ENCODE measurements at places on chromosomes 13 and 19.

- DNase-seq, result no peak
These were observed 7.0 kb upstream of the MAMSTR start for GRCh38 chr19:48726556-48726955.

GRCh38 chr13:72004784-72005374 lies 137.9 kb upstream of the DACH1 start:
- DNase-seq, result peak; percentile 91

DNA sequence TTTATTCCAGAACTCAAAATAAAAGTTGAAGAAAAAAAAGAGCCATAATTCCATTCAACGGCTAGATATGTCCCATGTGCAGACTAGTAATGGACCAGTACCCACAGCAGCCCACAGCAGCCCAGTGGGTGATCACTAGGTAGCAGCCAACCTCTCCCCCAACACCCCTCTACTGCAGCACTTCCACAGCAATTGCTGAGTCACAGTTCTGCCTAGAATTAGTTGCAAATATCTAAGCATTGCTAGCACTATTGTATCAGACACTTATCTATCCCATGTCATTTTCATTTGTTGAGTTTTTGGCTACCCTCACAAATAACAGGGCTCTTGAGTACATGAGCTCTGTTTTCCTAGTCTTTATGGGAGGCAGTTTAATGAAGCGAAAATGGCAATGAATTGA lies 258.7 kb downstream of the RAP2A start:
- no peak for DNase-seq

GRCh38 chr13:92436924-92437323 lies 789.7 kb upstream of the GPC6 start:
- no peak for DNase-seq

DNA sequence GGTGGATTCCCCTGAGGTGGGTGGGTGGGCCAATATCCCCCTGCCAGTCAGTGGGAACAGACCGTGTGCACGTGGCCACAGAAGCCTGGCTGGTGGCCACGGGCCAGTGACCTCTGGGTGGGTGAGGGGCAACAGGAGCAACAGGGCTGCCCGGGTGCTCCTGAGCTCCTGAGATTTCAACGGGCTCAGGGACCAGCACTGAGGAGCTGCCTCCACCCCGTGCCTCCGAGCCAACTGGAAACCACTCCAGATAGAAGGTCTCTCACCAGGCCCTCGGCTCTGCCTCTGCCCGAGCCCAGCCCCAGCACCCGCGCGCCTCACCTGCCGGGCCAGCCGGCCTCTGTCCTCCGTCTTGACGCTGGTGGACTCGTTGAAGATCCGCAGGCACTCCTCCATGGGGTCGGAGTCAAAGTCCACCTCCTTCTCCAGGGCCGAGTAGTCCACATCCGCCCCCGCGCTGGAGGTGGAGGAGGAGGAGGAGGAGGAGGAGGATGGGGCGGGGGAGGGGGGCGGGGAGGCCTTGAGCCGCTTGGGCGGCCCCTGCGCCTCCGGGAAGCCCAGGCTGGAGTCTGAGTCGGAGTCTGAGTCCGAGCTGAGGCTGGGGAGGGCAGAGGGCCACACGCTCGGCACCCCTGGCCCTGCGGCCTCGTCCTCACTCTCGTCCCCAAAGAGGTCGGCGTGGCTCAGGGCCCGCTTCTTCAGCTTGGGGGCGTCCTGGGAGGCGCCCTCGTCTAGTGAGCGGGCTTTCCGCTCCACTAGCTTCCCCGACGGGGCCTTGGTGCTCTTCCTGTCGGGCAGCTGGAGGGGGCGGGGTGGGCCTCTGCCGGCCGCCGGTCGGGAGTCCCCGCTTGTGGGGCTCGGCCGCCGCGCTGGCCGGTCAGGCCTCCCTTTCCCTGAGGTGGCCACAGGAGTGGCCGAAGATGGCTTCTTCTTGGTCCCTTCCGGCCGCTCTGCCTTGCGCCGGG lies 14.8 kb upstream of the ATP8B3 start:
- DNase-seq, result no peak

GRCh38 chr13:83508771-83509301 lies 373.4 kb downstream of the SLITRK1 start:
- no peak for DNase-seq

GRCh38 chr19:51571599-51571998 lies 516 bp downstream of the ZNF175 start:
- DNase-seq, result no peak

GRCh38 chr13:109408591-109409382 lies 377.6 kb downstream of the IRS2 start:
- DNase-seq, result no peak

DNA sequence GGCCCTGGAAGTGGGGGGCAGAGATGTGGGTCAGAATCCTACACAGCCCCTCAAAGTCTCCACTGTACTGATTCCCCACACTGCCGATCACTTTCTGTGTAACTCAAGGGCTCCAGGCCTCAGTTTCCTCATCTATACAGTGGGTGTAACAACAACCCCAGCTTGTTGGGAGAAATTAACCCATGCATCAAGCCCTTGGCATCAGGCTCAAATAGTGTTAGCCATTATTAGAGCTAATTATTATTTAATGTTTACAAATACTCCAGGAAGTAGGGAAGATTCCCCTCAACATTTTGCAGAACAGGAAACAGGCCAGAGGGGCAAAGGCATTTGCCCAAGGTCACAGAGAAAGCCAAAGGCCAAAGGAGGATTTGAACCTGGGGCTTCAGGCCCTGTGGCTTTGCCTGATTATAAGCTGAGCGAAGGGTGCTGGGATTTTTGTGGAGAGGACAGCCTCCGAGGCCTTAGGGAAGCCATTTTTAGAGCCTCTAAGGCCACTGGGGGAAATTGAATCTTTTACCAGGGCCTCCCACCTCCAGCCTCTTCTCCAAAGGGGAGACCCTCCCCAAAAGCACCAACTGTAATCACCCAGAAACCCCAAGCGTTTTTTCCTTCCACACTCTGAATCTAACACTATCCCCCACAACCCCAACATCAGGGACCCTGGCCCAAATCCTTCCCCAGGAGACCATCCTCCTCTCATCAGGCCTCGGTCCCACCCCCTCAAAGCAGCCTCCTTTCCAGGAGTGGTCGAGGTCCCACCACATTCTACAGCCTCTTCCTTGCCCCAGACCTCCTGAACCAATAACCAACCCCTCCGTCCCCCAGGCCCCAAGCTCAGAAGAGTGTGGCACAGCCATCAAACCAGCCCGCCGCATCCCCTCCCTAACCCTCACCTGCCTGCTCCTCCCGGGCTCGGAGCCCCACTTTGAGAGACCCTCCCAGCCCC lies 1.1 kb downstream of the FKBP8 start:
- no peak for DNase-seq

DNA sequence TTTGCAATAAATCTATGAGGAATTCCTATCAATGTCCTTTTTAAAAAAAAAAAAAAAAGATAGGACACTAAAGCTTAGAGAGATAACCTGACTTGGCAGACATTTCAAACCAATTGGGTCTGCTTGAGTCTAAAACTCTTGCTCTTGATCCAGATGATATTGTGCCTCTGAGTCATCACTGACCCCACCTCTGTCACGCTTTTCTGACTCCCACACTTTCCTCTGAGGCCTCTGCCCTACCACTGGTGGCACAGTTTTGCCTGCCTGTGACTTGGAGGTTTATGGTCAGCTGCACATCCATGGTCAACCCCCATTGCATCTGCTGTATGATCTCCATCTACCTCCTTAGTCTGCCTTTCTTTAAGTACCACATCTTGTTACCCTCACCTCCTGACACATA lies 328.7 kb downstream of the SPRY2 start:
- DNase-seq, result no peak

DNA sequence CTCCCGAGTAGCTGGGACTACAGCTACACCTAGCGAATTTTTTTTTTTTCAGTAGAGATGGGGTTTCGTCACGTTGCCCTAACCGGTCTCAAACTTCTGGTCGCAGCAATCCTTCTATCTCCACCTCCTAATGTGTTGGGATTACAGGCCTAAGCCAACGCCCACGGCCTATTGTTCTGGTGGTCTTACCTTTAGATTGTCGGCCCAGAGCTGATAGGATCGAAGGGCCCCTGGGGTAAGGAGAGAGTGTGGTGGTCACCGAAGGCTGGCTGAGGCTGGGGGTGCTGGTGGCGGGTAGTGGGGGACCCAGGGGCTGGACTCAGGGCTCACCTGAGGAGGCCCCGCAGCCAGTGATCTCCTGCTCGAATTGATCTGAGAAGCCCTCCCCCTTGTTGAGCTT lies 7.0 kb downstream of the CRB3 start:
- no peak for DNase-seq

DNA sequence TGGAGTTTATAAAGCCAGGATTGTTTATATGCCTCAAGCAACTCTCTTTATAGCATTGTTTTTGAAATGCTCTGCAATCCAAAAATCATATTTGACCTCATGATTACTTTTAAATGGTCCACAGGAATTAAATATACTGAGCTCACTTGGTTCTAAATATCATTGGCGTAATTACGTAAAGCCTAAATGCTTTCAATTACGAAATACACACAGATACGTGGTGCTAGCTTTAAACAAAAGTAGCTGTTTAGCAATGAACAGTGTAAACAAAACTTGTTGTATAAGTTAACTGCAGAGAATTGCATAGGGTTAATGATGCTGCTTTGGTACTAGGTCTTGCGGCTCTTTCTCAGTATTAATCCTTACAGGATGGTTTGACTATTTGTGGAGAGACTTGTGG lies 346.6 kb downstream of the COG6 start:
- no peak for DNase-seq

DNA sequence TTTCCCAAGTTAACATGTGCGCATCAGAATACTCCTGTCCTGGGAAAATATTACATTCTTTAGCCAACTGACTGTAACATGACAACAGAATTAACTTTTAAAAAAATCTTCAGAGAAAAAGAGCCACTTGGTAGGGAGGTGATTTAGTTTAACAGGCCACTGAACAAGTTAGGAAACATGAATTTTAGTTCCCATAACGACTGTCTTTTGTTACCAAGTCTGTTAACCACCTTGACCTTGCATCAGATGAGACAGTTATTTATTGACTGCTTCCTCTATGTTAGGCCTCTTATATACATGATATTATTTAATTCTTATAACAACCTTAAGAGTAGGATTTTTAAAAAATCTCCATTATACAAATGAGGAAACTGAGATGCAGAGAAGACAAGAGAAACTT lies 268.6 kb downstream of the NDFIP2 start:
- DNase-seq, result no peak

- no peak for DNase-seq
These were observed 68.4 kb downstream of the HSPH1 start for GRCh38 chr13:31093145-31093885.

DNA sequence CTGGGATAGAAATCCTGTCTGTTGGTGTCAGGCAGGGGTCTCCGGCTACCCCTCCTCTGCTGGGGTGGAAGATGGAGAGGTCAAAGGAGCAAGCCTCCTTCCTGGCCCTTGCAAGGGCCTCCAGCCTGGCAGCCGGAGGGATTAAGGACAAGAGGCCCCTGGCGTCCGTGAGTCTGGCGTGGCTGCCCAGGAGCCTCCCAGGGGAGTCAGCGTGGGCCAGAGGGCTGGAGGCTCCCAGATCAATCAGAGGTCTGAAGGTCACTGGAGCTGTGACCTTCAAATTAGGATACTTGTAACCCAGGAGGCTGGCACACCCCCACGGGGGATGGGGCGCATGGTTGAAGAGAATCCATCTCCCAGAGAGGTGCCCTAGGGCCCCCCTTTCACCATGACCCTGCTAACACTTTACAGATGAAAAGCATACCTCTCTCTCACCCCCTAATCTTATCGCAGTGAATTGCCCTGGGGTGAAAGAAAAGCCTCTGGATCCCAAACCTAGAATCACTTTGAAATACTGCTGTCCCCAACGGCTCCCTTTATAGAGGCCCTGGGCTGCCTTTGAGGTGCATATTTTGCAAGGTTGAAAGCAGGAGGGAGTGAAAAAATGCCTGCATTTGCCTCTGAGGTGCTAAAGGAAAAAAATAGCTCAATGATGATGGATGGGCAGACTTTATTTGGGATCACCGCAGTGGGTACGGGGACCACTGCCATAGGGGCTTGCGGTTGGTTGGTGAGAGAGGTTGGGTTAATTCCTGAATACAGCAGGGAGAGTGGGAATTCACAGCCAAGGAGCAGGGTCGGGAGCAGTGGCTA lies 44.9 kb upstream of the PEG3 start:
- DNase-seq, result no peak

GRCh38 chr13:24099490-24099889 lies 61.0 kb upstream of the SPATA13 start:
- no peak for DNase-seq

GRCh38 chr19:50422397-50423278 lies 3.9 kb downstream of the SPIB start:
- DNase-seq, result no peak

GRCh38 chr13:39034085-39034484 lies 3.8 kb downstream of the PROSER1 start:
- DNase-seq, result no peak

GRCh38 chr19:42412227-42412626 lies 15.0 kb downstream of the LIPE start:
- DNase-seq, result no peak

DNA sequence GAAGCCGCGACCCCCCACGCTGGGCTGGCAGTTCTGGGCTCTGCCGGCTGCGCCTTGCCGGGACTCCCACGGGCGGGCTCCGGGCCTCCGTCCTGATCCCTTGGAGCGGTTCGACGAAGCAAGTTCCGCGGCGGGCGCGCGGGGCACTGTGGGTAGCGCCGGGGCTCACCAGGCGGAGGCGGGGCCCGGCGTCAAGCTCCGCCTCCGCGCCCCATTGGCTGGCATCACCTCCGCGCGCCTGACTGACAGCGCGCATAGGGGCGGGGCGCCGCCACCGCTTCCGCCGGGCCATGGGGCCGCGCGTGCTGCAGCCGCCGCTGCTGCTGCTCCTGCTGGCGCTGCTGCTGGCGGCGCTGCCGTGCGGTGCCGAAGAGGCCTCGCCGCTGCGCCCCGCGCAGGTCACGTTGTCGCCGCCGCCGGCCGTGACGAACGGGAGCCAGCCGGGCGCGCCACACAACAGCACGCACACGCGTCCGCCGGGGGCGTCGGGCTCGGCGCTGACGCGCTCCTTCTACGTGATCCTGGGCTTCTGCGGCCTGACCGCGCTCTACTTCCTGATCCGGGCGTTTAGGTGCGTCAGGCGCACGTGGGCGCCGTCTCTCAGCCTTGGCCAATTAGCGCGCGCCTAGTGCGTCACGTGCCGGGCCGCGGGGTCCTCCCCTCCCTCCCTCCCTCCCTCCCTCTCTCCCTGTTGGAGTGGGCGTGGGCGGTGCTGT lies at the start of gene FAM174C:
Gene FAM174C (plus strand): TSS at position 271 of the 716 bp plus-strand sequence. CDS start 20 bp downstream, at position 291.
- peak; percentile 89 for DNase-seq

GRCh38 chr19:36638862-36639510 lies 27.7 kb downstream of the ZNF461 start:
- DNase-seq, result no peak

DNA sequence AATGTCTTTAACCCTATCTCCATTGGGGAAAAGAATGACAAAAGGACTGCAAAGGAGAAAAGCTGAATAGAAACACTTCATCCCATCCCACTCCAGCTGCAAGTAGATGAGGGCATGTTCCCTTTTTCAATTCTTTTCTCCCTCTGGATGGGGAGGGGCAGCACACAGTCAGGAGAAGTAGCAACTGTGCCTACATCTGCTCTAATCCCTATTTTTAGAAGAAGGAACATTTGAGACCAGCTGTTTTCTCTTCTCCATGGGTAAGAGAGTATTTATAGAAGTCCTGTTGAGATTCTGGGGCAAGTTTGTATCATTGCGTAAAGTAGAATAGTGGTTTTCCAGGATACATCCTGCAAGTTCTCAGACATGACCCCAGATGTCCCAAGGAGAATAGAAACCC lies 9.3 kb upstream of the GTF3A start:
- no peak for DNase-seq

Measured in astrocyte of the cerebellum (primary cell).